ENCODE measurements at places on chromosomes 5 and 9.

DNA sequence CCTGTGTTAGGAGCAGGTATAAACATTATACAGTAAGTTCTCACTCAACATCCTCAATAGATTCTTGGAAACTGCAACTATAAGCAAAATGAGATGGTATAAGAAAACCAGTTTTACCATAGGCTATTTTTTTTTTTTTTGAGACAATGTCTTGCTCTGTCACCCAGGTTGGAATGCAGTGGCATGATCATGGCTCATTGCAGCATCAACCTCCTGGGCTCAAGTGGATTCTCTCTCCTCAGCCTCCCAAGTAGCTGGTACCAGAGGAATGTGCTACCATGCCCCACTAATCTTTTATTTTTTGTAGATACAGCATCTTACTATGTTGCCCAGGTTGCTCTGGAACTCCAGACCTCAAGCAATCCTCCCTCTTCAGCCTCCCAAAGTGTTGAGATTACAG lies 50.1 kb upstream of the ADRB2 start:
- DNase-seq: no peak

DNA sequence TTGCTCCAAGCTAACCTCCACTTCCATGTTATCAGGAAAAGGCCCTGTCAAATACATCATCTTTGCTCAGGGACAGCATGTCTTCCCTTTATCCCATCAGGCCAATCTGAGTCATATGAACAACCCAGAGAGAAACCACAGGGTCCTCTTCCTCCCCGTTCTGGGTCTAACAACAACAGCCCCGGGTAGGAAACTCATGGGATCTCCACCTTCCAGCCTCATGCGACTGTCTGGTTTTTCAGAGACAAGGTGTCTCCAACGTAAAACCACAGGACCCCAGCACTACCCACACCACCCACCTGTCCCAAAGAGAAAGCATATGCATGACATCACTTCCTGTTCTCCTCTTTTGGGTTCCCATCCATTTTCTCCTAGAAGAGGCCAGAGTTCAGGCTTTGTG lies 217.9 kb downstream of the ENC1 start:
- DNase-seq: no peak

DNA sequence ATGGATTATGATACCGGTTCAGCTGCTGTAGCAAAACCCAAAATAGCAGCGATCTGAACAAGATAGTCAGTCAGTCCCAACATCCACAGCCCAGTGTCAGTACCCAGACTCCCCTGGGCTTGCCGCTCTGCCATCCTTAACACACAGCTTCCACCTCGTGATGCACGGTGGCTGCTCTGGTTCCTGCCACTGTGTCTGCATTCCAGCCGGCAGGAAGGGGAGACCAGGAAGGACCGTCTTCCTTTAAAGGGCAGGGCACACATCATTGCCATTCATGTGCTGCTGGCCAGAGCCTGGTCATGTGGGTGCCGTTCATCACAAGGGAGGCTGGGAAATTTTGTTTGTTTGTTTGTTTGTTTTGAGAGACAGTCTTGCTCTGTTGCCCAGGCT lies 131.0 kb upstream of the IER5L start:
- no peak for DNase-seq

GRCh38 chr5:2704111-2704510 lies 47.4 kb downstream of the IRX2 start:
- no peak for DNase-seq

GRCh38 chr9:132488626-132489025 lies 78.6 kb downstream of the CFAP77 start:
- DNase-seq: no peak

DNA sequence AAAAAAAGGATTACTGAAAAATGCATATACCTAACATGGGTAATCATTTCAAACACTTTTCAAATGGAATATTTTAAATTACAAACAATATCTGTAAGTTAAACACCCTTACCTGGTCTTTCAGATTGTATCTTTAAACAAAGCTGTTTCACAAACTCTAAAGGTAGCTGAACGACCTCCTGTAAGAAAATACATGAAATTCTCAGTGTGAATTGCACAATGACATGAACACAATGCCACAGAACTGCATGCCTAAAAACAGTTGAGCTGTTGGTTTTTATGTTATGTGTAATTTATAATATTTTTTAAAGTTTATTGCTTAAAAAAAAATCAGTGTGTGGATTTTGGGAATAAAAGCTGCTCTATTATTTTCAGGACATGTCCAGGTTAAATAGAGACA lies 17.5 kb downstream of the IPPK start:
- no peak for DNase-seq

DNA sequence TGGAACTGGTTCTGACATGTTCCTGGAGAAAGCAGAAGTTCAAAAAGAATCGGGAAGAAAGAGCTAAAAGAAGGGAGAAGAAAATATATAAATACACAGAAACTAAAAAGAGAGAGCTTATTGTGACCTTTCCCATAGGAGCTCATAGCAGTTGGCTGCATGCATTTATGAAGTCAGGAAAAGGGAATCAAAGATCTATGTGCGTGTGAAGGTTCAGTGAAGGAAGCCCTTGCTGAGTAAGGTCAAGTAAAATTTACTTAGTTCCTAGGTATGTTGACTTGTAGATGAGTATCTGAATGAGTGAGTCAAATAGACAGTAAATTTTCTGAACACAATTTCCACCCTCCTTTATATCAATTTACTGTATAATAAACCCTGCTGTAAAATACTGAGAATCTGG lies 632.5 kb downstream of the SLCO4C1 start:
- no peak for DNase-seq
